Glomerular endothelial cell (primary cell): ENCODE measurements at places on chromosomes 3 and 15. TPM values are rescaled to one million over a fixed set of nuclear protein-coding genes. Genes with fewer than 3 reads are reported as not detected.
A peak's percentile ranks its signal among the peaks of the same experiment; 100 is the strongest.

- no peak for DNase-seq
These were observed 692.9 kb downstream of the ZPLD1 start for GRCh38 chr3:103127737-103128136.

MAGEL2 gene
- 0.12 and 0.39 TPM in 2 replicates for total RNA-seq

DNA sequence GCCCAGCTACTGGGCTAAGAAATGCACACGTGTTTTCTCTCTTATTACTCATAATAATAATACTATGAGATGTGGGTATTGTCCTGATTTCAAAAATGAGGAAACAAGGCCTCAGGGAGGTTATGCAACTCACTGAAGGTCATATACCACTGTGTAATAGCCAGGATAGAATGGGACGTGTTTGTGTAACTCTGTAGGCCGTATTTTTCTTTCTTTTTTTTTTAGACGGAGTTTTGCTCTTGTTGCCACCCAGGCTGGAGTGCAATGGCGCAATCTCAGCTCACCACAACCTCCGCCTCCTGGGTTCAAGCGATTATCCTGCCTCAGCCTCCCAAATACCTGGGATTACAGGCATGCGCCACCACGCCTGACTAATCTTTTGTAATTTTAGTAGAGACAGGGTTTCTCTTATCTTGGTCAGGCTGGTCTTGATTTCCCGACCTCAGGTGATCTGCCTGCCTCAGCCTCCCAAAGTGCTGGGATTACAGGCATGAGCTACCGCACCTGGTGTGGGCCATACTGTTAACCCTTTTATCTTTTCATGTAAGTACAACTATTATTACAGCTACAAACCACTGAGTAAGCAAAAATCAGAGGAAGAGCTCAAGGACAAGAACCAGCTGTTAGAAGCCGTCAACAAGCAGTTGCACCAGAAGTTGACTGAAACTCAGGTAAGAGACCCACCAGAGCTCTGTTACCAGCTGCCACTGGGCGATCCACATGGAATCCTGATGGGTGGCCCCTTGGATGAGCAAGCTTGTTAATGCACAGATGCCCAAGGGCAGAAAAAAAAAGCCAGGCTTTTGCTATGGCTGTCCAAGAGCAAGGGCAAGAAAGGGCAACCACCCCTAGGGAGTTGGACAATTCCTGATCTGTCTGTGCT is 6.7 kb downstream of the KNSTRN start:
- no peak for DNase-seq

DNA sequence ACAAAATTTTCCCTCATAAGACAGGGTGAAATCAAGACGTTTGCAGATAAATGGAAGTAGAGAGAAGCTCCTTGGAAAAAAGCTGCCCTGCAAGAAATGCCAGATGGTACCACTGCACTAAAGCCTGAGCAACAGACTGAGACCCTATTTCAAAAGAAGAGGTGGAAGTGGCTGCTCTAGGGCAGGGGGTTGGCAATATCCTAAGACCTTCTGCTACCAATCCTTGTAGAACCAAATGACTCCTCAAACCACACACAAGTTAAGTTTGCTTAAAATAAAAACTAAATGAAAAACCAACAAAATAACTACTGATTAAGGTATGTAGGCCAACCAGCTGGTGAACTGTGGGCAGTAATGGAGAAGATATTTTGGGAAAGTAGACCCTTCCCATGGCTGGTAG is 21.3 kb downstream of the RAB43 start:
- DNase-seq: no peak

DNA sequence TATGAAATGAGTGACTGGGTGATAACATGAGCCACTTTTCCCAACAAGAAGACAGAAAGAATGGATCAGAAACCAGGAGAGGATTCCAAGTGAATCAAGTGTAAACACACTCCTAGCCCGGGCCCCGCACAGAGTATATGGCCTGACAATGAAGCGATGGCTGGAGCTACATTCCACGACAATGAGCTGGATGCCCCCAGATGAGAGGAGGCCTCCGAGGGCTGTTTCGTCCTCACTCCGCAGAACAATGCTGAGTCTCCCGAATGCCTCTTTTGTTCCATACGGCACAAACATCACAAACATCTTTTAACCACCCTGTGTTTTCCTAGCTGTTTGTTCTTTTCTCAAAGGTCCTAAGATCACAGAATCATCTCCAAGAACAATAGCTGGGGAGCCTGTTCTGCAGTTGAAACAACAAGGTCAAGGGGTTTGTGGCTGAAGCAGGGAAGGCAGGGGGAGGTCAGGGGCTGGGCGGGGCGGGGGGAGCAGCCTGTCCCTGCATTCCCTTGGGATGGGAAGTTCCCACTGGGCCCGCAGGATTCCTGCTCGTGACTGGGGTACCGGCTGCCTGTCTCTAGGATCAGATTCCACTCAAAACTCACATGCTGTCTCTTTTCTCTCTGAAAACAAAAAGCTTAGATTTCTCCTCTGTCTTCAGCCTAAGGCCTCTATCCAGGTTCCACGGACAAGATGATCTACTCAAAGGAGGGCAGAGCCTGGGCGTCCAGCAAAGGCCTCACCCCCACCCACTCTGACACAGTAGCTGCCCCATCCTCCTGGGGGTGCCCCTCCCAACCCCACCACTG is 151.3 kb downstream of the XXYLT1 start:
- DNase-seq: peak; percentile 88

GPR176 gene
- 24.0 and 26.5 TPM in 2 replicates for total RNA-seq
